ENCODE measurements at places on chromosomes 1 and 21.

GRCh38 chr1:160996178-160996577 is 24.8 kb downstream of the F11R start:
- no peak for DNase-seq

DNA sequence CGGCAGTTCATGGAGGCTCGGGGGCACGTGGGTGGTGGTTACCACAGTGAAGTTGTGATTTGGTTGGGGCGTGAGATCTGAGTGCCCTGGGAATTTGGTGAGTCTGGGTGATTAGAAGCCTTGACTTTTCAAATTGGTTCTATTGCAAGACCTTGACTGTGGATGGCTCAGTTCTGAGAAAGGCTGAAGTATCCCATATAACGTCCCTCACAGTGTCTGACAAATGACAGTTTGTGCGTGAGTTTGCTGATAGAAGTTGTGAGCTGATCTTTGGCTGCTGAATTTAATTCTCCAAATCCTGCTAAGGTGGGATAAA is 549 bp downstream of the MSH4 start:
- DNase-seq, result no peak

GRCh38 chr1:223711173-223711572 is 1.2 kb upstream of the CAPN2 start:
- no peak for DNase-seq

- DNase-seq, result no peak
Measured at GRCh38 chr21:44455524-44456213, 359 bp downstream of the LRRC3 start.

- no peak for DNase-seq
Measured at GRCh38 chr1:198638894-198639635, at the start of gene PTPRC. Gene PTPRC (plus strand): TSS chr1:198639040. CDS start chr1:198639269, 229 bp downstream.

DNA sequence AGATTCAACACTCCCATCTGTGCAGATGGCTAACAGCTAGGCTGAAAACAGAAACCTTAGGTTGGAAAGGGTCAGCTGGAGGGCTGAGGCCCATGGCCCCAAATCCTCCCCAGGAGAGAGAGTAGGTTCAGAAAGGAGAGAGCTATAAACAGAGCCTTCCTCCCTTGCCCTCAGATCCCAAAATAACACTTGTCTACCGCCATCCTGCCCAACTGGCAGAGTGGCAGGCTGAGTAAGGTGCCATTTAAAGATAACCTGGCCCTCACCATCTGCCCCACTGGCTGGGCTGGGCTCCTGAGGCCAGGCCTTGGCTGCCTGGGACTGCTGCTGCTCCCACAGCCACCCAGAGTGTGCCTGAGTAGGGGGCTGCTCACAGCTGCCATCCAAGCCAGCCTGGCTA is 4.3 kb upstream of the SHISA4 start:
- DNase-seq, result no peak

- DNase-seq, result no peak
Measured at GRCh38 chr1:51293898-51294515, 36.4 kb downstream of the TTC39A start.

- no peak for DNase-seq
Measured at GRCh38 chr1:156727492-156727891, 777 bp upstream of the METTL25B start.

- no peak for DNase-seq
Measured at GRCh38 chr1:150720703-150721102, at the start of gene HORMAD1. Gene HORMAD1 (minus strand): TSS chr1:150720895. CDS start chr1:150719505, 1,390 bp downstream.

- no peak for DNase-seq
Measured at GRCh38 chr1:4854367-4854766, 200.0 kb downstream of the AJAP1 start.

DNA sequence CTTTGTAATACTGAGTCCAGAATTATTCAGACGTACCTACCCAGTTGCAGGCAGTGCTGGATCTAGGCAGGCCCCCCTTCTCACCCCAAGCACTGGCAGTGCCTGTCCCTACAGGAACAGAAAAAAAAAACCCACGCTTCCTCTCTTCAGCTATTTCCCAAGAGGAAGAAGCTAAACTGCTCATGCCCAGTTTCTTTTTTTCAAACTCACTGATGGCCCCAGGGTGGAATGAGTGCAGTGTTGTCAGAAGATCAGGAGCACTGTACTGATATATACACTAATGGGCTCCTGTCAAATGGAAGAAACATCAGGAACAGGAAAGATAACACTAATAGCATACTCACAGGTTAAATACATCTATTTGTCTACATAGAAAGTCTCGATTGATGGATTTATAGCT is 28.2 kb upstream of the DOCK7 start:
- DNase-seq, result no peak

- no peak for DNase-seq
Measured at GRCh38 chr1:168422203-168422847, 121.5 kb downstream of the XCL2 start.

DNA sequence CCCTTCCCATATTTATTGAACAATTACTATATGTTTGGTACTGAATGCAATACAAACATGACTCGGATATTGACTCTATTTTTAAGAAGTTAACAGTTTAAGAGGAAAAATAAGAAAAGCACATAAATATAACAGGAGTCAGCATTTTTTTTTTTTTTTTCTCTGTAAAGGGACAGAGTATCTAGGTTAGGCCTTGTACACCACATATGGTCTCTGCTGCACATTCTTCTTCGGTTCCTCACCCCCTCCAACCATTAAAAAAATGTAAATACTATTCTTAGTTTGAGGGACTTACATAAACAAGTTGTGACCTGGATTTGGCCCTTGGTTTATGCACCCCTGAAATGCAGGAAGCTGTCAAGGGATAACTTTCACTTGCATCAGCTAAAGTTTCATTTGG is 40.4 kb downstream of the PHC2 start:
- no peak for DNase-seq

- no peak for DNase-seq
Measured at GRCh38 chr21:42839271-42840231, 39.8 kb downstream of the WDR4 start.

DNA sequence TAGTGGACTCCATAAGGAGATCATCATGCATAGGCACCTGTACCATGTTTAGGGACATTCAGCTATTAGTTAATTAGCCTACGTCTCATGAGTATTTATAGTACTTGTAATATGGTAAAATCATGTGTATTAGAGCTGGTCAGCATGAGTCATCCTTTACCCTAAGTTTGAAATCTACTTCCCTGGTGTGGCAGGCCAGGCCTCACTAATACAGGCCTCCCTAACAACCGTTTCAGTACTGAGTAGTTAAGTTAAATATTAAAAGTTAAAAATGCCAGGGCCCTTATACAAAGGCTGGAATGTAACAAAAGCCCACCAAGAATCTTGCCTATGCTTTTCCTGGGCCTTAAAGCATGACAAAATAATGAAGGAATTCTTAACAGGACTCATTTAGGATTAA is 356.3 kb upstream of the DPYD start:
- no peak for DNase-seq

- no peak for DNase-seq
Measured at GRCh38 chr1:229844675-229845074, 218.6 kb downstream of the URB2 start.

- DNase-seq, result no peak
Measured at GRCh38 chr1:51829058-51829457, 49.5 kb downstream of the NRDC start.

DNA sequence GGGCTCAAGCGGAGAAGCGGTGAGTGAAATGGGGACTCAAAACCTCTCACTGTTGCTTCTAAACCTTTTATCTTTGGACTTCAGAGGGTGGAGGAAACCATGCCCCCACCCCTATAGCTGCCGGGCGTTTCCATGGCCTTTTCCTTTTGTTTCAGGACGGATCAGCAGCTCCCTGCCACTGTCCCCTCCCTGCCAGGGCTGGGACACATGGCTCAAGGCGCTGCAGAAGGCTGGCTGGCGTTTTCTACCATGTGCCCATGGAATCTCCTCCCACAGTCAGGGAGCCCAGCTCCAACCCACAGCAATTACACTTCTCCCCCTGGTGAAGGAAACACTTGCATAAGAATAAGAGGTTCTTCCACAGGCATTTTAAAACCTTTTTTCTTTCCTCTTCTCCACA is 812.7 kb downstream of the PLA2G4A start:
- no peak for DNase-seq

DNA sequence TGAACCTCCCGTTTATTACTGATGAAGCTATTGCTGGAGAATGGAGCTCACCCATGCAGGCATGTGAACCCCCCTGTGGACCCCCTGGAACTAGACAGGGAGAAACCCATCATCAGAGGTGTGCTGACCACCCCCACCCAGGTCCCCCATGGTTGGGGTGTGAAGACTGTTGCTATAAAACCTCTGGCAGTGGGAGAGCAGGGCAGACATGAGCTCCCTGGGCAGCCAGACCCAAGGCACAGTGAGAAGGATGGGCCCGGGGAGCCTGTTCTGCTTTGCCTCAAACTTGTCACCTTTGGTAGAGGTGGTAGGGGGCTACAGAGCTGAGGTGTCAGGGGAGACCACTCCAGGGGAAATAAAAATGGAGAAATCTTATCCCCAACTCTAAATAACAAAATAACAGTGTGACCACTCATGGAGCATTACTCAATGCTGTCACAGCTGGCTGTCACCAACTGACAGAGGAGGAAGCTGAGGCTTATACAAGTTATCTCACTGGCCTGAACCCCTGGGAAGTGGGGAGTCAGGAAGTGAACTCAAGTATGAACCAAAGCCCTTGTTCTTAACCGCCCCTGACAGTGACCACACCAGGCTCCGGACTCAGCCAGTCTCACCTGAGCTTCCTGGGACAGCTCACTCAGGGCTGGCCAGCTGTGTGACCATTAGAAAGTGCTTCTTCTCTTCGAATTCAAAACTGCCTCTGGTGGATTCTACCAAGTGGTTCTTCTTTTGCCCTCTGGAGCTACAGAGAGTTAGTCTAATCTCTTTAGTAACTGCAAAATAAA is 698.8 kb downstream of the MATN1 start:
- DNase-seq, result no peak

GRCh38 chr1:69291541-69291940 is 276.2 kb upstream of the LRRC7 start:
- DNase-seq, result no peak

- peak; percentile 34 for DNase-seq
Measured at GRCh38 chr1:9293533-9294404, 1.1 kb downstream of the SPSB1 start.

- no peak for DNase-seq
Measured at GRCh38 chr1:204194080-204194479, 2.2 kb downstream of the KISS1 start.

- no peak for DNase-seq
Measured at GRCh38 chr21:39105341-39105765, 77.9 kb downstream of the PSMG1 start.

DNA sequence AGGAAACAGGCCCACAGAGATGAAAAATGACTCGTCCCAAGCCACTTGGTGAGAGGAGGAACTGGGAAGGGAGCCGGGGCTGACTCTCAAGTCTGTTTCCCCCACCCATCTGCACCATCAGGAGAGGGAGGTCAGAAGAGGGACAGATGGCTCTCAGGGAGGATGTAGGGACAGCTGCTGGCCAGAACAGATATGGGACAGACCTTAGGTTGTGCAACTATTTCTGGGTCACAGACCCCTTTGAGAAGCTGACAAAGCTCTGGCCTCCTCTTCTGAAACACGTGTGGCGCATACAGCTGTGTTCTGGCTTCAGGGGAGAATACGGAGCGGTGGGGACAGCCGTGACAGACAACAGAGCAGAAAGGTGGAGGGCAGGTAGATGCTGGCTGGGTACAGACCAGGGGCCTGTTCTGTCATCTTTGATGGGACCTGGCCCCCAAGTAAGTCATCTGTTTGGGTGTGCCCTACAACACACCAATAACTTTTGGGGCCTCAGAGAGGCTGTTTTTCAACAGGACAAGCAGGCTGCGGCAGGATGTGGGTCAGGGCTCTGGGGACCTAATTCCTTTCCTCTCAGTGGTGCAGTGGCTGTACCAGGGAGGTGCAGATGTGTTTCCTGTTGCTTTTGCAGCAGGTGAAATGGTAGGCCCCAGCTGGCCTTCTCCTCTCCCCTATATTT is 7.3 kb downstream of the SH3BGRL3 start:
- no peak for DNase-seq

- DNase-seq, result no peak
Measured at GRCh38 chr1:59718064-59718988, 96.4 kb upstream of the HOOK1 start.

DNA sequence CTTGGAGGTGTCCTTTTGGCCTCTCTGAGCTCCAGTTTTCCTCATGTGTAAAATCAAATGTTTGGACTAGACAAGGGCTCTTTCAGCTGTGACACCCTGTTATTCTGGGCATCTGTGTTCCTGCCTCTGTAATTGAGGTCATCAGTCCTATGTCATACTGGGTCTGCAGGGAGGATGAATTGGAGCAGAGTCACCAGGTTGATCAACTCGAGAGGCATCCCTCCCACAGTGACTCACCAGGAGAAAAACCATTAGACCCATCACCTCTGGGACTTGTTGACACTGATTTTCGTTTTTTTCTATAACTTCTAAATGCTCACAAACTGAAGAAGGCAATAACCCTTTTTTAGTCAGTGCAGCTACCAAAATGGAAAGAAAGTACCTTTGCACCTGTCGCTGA is 82.2 kb downstream of the ST6GALNAC5 start:
- DNase-seq, result no peak
